Stimulated activated CD8-positive, alpha-beta memory T cell treated with anti-CD3 and anti-CD28 coated beads, Interleukin-4, amount 100 ng/mL, for 4 hours (primary cell): ENCODE measurements at places on chromosomes 7 and 10.

DNA sequence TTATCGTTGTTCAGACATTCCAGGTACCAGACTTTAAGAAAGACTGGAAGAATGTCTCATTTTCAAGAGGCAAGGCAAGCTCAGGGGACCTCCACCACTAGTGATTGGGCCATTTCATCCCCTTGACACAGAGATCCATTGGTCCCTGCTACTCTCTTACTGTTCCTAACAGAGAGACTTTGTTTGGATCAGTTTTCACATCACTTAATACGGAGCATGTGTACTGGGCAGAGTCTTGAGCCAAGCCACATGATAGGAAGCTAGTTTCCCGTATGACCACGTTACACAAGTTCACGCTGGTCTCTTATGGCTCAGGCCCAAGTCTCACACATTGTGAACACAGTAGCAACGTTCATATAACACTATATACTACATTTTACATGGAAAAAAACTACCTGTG is 269.9 kb downstream of the BAMBI start:
- DNase-seq = no peak

DNA sequence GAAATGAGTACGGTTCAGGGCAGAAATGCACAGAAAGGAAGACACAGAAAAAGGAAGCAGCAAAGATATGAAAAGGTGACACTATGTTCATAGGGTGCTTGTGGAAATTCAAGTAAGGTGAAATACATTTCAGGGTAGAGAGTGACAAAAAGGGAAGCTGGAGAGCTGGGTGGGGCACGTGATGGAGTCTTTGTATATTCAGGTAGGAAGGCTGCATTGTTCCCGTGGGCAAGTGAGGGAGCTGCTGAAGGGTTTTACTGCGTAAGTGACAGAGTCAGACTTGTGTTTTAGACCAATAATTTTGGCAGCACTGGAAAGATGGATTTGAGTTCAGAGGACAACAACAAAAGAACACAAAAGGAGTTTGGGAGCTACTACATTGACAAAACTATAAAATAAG is 35.3 kb upstream of the ANK3 start:
- no peak for DNase-seq

GRCh38 chr10:7795605-7796004 is 7.6 kb downstream of the ATP5F1C start:
- DNase-seq = no peak

DNA sequence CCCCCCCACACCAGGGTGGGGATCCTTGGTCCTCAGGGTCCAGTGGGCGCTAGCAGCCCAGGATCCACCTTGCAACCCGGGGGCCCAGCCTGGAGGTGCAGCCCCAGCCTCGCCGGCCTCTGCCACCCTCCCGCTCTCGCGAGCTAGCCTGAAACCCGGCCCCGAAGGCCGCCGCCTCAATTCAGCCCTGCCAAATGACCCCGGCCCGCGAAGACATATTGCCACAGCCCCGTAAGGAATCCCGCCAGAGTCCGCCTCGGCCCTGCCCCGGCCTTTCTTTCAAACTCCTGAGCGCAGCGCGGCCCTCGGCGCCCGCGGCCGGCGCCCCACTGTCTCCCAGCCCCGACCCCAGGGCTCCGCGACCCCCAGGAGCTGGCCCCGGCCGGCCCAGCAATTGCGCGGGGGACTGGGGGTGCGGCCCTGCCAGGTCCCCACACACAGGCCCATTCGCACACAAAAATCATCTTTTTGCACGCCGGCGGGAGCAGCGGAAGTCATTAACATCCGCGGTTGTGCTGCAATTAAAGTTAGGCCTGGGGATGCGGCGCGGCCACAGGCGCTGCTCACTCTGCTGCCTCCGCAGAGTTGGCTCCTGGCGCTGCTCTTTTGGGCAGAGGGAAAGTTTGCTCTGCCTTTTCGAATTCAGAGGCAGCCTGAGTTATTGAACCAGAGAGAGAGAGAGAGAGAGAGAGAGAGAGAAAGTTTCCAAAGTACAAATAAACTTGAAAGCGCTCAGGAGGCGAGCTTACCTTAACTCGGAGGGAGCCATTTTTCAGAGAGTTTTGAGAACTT is 4.0 kb downstream of the HOXA5 start:
- DNase-seq = no peak

DNA sequence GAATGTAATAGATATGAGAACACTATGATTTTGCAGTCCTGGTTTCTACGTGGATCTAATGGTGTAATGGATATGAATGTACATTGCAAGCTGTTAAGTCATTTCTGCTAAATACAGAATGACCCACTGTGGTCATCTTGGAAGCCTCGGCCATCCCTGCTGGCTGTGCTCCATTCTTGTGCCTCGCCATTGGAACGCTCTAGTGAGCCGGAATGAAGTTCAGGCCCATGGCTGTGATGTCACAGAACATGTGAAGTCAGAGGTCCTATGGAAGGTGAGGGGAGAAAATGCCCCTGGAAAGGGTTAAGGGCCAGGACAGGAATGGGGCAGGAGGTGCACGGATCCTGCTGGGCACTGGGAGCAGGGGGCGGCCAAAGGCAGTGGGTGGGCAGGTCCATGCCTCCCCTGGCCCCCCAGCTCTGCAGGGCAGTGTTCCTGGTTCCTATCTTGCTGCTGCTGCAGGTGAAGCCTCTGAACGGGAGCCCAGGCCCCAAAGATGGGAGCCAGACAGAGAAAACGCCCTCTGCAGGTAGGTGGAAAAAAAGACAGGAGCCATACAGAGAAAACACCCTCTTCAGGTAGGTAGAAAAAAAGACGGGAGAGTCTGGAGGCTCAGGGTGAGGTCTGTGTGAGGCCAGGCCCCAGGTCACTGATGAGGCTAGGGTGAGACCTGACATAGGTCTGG is at the start of gene LLCFC1:
Gene LLCFC1, plus strand, starts transcription at position 259 of the 685 bp plus-strand sequence. Its CDS starts 138 bp downstream, at position 397.
- DNase-seq = no peak

GRCh38 chr7:107394831-107395230 is 75.0 kb upstream of the GPR22 start:
- no peak for DNase-seq

DNA sequence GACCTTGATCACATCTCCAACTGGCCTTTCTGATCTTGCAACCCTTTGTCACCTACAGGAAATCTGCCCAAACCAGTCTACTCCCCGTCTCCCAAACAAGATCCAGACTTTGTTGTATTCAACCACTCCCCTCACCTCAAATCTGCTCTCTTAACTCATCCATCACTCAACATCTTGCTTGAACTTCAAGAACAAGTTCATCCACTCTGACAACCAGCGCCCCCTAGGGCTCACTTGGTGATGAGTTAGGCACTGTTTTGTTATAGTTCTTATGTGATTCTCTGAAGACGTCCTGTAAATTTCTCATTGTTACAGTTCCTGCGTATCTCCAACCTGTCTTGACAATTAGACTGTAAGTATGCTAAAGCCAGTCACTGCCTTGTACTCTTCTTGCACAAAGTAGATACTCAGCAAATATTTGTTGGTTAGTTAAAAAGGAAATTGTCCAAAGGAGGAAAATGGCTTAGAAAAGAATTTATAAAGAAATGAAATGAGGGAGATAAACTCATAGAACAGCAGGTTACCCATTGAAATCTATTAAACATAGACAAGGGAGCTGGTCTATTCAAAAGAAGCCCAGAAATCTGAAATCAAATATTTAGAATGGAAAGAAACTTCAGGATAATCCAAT is 5.3 kb downstream of the FRMD4A start:
- DNase-seq = no peak

DNA sequence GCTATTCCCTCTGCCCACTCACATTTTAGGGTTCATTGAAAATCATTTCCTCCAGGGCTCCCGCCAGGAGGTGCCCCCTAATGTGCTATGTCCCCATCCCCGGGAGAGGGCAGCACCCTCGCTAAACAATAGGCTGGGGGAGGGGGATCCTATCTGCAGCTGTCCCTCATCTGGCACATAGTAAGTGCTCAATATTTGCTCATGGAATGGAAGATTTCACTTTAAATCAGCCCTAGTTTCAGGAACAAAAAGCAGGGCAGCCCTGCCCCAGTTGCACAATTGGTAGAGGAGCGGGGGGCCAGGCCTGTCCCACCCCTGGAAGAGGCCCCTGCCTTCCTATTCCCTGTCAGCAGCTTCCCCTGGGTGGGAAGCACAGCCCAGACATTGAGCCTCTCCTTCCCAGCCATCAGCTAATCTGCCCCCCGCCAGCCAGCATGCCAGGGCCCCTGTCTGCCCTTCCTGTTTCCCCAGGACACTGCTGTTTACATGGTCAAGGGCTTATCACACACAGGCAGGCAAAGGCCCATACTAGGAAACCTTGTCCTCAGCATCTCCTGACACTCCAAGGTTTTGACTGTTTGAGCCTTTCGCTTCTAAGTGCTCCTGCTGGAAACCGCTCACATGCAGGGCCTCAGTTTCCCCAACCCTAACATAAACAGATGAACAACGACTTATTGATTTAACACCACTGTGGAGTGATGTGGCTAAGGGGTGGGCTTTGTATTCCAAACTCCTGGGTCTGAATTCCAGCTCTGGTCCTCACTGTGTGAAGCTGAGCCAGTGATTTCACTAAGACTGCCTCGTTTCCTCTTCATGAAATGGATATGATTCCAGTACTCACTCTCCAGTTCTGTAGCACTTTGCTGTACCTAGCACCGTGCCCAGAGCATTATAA is 130.7 kb upstream of the ZMIZ1 start:
- no peak for DNase-seq

DNA sequence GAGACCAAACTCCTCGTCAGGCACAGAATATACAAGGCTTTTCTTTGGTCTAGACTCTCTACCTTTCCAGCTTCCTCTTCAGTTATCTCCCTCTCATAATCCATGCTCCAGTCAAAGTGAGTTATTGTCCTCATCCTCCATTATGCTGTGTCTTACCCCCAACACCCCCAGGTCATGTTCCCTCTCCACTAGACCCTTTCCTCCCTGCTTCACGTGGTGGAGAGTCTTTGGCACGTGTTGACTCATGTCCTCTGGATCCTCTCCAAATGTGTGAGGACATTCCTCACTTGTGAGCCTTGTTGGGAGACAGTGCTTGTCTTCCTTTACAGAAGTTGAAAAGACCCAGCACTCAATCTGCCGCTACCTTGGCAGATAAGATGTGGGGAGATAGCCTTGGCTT is 36.0 kb upstream of the DLD start:
- no peak for DNase-seq

DNA sequence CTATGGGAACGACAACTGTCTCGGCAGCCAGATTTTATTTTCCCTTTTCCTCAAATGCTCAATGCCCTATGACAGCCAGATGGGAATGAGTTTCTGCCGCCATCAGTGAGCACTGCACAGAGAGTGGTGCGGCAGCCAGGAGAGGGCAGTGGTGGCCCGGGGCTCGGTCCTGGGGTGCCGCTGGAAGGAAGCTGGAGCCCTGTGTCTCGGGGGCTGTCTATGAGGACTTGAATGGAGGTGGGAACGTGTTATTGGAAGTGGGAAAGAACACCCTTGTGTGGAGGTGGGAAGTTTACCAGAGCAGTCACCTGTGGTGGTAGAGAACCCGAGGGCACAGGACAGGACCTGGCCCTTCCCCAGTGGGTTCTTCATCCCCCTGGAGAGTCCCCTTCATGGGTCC is 35.8 kb downstream of the JAKMIP3 start:
- DNase-seq = no peak

DNA sequence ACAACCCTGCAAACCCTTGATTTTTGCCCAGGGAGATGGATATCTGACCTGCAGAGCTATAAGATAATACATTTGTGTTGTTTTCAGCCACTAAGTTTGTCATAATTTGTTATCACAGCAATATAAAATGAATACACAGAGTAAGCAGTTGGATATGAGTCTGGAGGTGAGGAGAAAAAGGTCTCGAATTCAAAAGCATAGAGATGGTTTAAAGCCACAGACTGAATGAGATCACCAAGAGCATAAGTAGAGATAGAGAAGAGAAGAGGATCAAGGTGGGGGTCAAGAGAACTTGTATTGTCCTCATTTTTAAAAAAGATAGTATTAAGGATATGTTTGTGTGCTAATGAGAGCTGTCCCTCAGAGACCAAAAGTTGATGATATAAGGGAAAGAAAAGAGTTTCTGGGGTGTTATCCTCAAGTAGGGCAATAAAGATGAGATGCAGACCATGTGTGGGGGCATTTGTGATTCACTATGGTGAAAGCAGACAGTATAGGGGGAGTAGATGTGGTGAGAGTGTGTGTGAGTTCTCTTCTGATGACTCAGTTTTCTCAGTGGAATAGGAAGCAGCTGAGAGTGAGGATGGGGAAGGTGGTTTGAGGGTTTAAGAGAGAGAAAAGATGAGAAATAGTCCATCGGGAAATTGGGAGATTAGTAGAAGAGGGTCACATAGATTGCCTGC is 25.8 kb upstream of the PCGF5 start:
- no peak for DNase-seq

DNA sequence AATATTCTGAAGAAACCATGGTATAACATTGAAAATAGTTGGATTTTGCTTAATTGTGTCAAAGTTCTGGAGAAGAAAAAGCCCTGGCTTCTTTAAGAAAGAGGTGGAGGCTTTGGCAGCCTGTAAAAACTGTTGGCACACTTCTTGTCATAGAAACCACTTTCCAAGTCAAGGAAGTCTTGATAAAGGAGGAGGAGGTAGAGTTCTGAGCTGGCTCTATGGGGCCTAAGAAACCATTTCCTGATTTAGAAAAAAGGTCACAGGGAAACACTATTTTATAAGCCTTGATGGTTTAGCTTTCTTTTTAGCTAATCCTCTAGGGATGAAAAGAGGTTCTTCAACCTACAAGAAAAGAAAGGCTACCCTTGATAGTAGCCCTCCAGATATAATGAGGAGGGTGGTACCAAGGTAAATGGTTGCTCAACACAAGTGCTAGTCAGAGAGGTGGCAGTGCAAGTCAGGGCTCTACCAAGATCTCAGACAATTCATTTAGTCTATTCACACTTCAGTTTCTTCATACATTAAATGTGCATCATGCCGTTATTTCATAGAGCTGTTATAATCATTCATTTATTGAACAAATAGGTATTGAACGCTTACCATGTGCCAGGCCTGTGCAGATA is 346.9 kb downstream of the RNLS start:
- no peak for DNase-seq

DNA sequence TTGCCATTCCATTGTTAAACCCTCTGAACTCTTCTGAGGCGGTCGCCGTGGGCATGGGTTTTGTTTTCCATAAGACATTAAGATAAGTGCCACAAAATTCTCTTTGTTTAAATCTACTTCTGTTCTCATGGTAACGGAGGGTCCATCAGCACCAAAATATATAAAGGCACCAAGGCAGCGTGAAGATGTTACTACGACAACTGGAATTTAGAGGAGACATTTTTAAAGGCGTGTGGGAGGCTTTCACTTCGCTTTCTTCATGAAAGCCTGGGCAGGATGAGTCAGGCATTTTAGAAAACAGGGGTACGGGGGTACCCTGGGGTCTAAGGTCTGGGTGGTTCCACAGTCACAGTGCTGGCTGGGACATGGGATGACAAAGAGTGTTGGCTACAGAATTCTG is 34.0 kb downstream of the SMKR1 start:
- DNase-seq = no peak
